ENCODE measurements at places on chromosomes 11 and 22.
A peak's percentile ranks its signal among the peaks of the same experiment; 100 is the strongest.

GRCh38 chr22:19801340-19802000 is 40.9 kb downstream of the TBX1 start:
- DNase-seq = no peak

DNA sequence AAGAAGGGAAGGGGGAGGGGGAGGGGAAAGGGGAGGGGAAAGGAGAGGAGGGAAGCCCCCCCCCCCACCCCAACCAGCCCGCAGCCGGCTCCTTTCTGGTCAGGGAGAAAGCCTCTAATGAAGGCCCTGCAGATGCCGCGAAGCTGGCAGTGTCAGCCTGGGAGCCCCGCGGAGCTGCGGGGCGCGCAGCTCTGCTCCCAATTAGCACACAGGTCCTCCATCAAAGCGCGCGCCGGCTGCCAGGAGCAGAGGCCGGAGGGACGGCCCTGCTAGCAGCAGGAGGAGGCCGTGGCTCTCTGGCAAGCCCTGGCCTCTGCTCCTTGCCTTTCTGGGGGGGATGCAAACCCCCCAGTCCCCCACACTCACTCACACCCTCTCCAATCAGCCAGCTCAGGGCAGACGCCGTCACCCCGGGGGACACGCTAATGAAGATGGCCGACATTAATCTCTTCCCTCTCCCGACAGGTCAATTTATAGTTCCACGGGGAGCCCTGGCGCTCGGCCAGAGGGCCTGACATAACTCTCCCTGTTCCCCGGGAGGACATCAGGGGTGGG is 70.5 kb upstream of the TCF20 start:
- peak; percentile 19 for DNase-seq

GRCh38 chr11:61327669-61328071 is 5.2 kb downstream of the DDB1 start:
- DNase-seq = no peak

DNA sequence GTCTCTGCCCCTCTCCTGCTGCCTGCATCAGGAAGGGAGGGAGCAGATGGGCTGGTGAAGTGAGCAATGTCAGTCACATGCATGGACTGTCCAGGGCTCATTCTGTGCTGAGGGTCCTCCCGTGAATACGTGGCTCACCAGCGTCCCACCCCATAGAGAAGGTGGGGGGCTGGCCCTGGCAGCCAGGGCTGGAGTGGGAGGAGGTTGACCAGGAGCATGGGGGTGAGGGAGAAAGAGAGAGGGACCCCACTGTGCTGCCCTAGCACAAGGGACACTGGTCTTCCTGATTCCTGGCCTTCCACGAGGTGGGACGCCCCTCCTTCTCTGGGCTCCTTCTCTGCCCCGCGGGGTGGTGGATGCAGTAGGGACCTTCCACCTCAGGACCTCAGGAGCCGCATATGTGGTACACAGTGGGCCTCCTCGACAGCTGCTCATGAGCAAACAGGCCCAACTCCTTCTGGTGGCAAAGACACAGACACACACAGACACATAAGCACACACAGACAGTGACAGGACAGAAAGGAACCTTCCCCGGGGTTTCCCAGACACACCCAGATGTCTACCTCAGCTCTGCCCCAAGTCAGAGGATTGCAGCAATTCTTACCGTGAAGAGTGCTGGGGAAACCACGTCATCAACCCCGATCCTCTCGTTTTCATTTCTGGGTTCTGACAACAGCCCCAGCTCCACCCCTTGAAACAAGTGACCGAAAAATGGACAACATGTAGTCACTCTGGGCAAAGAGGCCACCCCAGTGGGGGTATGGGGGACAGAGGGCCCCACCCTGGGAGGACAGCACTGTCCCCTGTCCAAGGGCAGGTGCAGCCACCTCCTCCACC is 3.6 kb upstream of the APOBEC3A start:
- DNase-seq = no peak
